ENCODE measurements at places on chromosomes 16 and 17. TPM values are rescaled to one million over a fixed set of nuclear protein-coding genes. Genes with fewer than 3 reads are reported as not detected.
A peak's percentile ranks its signal among the peaks of the same experiment; 100 is the strongest.

Gene BIRC5
- 10.9 TPM for total RNA-seq

- peak overlapping the region; percentile 97 for H3K27ac ChIP-seq
- no peaks in the 10 kb centered on the region for H3K27me3 ChIP-seq
- no peak for DNase-seq
- no peaks in the 10 kb centered on the region for H3K36me3 ChIP-seq
Measured at GRCh38 chr16:20904507-20905081, 4.0 kb downstream of the LYRM1 start.

Gene MILR1
- total RNA-seq = not detected

GRCh38 chr17:39617446-39618245 is 9.1 kb upstream of the PPP1R1B start:
- peaks cover 18% of the 10 kb centered on the region for H3K27me3 ChIP-seq
- H3K4me1 ChIP-seq = peaks cover 12% of the 10 kb centered on the region
- H3K27ac ChIP-seq = no peak overlapping the region

DNA sequence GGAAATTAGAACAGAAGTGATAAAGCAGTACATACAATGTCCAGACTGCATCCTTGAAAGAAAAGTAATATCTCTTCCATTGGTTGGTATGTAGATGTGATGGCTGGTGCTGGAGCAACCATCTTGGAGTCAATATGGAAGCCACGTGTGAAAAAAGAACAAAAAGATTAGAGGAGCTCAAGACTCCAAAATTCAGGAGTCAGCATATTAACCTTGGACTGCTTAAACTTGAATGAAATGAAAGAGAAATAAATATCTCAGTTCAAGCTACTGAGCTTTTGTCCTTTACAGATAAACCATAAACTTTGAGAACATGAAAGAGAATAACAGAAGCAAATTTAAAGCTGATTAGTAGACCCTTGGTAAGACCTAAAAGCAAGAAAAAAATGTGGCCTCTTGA is 197.9 kb downstream of the HS3ST3B1 start:
- no peaks in the 10 kb centered on the region for H3K36me3 ChIP-seq
- H3K27ac ChIP-seq = no peak overlapping the region
- H3K27me3 ChIP-seq = no peaks in the 10 kb centered on the region
- no peak for DNase-seq
- H3K4me1 ChIP-seq = no peaks in the 10 kb centered on the region

- H3K27ac ChIP-seq = peak overlapping the region; percentile 32
- H3K4me1 ChIP-seq = peaks cover 64% of the 10 kb centered on the region
- no peak for DNase-seq
- H3K4me3 ChIP-seq = no peak overlapping the region
Measured at GRCh38 chr17:38431346-38432145, 3.3 kb downstream of the ARHGAP23 start.

DNA sequence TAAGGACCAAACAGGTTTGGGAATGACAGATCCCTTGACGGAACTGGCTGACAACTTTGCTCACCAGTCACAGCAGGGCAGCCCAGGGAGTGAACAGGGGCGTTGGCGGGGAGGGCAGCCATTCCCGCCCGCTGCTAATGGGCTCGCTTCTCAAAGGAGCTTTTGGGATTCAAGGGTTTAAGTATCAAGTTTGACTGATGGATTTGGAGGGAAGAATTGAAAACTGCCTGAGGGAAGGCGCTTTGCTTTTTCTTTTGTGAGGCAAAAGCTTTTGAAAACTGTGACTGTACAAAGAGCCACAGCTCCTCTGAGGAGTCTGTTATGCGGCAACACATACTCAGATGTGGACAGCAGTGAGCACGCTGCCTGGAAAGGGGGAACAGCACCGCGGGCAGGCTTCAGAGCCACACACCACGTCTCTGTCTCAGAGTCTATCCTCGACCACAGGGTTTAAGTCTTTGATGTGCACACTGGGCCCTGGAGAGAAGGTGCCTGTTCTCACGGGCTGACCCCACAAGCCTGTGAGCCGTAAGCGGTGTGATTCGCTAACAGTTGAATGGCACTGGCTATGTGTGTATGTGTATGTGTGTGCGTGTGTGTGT is 79.9 kb upstream of the HSBP1 start:
- H3K4me3 ChIP-seq = no peak overlapping the region
- no peak for DNase-seq
- no peaks in the 10 kb centered on the region for H3K36me3 ChIP-seq
- H3K4me1 ChIP-seq = peaks cover 6% of the 10 kb centered on the region
- H3K27ac ChIP-seq = no peak overlapping the region

DNA sequence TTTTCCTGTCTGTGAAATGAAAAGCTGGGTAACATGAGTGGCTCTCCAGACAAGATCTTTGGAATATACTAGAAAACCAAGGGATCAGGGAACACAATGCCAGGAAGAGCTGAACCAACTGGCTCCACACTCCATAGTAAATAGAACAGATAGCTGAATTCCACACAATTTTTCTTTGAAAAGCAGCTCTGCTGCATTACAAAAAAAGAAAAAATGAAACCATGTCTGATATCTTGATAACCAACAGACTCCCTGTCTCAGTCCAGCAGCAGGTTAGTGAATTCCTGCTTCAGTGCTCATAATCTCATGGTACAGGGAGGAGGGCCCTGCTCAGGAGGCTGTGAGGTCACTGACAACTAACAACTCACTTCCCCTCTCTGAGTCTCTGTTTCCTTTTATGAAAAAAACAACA is 97.1 kb downstream of the CDH11 start:
- peak overlapping the region; percentile 82 for H3K27ac ChIP-seq
- no peak for DNase-seq
- peaks cover 17% of the 10 kb centered on the region for H3K36me3 ChIP-seq
- H3K4me1 ChIP-seq = peaks cover 79% of the 10 kb centered on the region
- H3K4me3 ChIP-seq = no peak overlapping the region

DNA sequence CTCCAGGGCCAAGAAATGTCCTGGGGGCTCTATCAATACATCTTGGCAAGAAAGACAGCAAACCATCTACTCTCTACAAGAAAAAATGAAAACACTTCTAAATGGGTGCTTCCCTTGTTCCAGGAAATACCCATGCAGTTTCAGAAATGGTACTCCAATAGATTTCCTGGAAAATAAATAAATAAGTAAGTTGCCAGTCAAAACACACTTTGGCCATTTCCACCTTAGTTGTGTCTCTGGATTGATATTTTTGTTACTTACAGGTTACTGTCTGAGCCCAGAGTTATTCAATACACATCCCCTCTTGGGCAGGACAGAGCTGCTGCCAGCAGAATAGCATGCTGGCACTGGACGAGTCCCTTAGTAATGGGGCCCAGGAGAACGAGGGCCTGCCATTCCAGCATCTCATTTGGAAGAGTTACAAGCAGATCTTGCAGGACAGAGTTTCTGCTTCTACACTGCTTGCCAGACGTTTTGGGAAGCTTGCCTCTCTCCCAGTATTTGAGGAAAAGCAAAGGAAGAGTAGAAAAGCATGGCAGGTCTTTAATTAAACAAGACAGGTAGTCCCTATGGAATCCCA is 100.5 kb downstream of the SMG6 start:
- peaks cover 3% of the 10 kb centered on the region for H3K36me3 ChIP-seq
- no peak overlapping the region for H3K4me3 ChIP-seq
- H3K27ac ChIP-seq = no peak overlapping the region
- no peaks in the 10 kb centered on the region for H3K27me3 ChIP-seq

- peaks cover 3% of the 10 kb centered on the region for H3K27me3 ChIP-seq
- no peak overlapping the region for H3K4me3 ChIP-seq
- no peak overlapping the region for H3K27ac ChIP-seq
Measured at GRCh38 chr17:13106171-13106570, 88.3 kb upstream of the ELAC2 start.

DNA sequence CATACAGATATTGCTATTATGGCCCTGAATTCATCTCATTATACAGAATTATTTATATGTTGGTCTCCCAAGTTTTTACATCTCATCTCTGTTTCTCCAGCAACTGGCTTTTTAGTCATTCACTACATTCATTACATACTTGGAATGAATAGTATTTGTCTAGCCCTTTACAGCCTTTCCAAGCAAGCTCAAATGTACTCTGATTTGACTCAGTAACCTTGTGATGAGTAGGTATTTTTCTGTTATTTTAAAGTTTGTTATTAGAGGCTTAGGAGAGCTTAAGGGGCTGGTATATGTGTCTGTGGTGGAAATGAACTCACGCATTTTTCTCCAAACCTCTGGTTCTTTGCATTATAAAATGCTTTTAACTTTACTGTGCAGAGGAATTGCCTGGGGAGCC is 224.7 kb downstream of the SNX29 start:
- H3K4me3 ChIP-seq = no peak overlapping the region
- H3K27ac ChIP-seq = peak overlapping the region; percentile 79
- H3K36me3 ChIP-seq = peaks cover 2% of the 10 kb centered on the region
- peaks cover 27% of the 10 kb centered on the region for H3K4me1 ChIP-seq
- no peaks in the 10 kb centered on the region for H3K27me3 ChIP-seq

GRCh38 chr16:65244787-65245186 is 122.9 kb upstream of the CDH11 start:
- H3K36me3 ChIP-seq = no peaks in the 10 kb centered on the region
- H3K27me3 ChIP-seq = no peaks in the 10 kb centered on the region
- no peak for DNase-seq
- H3K4me3 ChIP-seq = no peak overlapping the region
- no peak overlapping the region for H3K27ac ChIP-seq
- H3K4me1 ChIP-seq = peaks cover 5% of the 10 kb centered on the region

Gene TBL3
- total RNA-seq = 20.9 TPM

DNA sequence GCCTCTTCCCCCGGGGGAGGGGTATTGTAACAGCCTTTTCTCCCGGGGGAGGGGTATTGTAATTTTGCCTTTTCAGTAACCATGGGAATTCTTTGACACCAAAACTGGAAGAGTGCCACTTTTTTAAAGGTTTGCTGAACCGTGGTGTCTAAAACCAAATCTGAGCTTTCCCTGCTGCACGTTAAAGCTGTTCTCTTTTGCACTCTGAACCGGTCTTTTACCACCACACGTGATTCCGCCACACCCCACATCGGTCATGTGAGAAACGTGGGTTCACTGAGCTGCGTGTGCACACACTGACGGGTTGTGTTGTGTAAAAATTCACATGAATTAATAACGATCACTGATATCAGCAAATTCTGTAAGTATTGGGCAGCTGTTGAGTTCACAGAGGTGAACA is 9.2 kb upstream of the ACSF3 start:
- H3K27ac ChIP-seq = no peak overlapping the region
- no peak for DNase-seq
- H3K27me3 ChIP-seq = peaks cover 23% of the 10 kb centered on the region
- H3K4me1 ChIP-seq = no peaks in the 10 kb centered on the region
- H3K4me3 ChIP-seq = no peak overlapping the region
